CD4-positive, alpha-beta T cell treated with Interleukin-10 for 1 hour (primary cell): ENCODE measurements at places on chromosomes 1 and 21.

DNA sequence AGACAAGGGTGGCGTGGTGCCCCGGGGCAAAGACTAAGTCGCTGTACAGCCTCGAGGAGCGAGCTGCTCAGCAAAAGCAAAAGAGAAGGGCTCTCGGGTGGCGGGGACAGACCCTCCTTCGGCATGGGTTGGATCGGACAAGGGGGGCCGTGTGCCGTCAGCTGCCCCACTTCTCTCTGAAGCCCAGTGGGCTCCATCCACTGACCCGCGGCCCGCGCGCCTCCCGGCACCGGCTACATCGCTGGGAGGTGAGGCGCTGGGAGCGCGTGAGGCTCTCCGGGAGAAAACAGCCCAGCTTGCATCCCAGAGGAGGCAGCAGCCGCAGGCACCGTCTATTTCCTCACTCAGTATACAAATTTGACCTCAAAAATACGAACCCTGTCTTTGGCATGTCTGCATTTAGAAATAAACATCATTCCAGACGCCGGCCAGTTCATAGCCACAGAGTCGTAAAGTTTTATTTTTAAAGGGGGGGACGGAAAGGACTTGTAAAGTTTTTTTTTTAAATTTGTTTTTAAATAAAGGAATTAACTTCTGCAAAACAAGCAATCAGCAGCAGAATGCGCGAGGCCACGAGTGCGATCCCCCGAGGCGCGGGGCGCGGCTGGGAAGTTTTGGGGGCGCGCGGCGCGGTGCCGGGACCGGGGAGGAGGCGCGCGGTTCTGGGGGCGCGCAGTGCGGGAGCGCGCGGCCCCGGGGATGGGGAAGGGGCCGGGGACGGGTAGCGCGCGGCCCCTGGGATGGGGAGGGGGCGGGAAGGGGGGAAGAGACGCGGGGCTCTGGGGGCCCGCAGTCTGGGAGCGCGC lies 689 bp upstream of the GPR137B start:
- no peak for DNase-seq

GRCh38 chr1:221030990-221031389 lies 151.7 kb downstream of the HLX start:
- DNase-seq: no peak

GRCh38 chr1:241276391-241276790 lies 80.6 kb downstream of the RGS7 start:
- DNase-seq: no peak

GRCh38 chr1:34904236-34905097 lies 25.0 kb downstream of the DLGAP3 start:
- no peak for DNase-seq

DNA sequence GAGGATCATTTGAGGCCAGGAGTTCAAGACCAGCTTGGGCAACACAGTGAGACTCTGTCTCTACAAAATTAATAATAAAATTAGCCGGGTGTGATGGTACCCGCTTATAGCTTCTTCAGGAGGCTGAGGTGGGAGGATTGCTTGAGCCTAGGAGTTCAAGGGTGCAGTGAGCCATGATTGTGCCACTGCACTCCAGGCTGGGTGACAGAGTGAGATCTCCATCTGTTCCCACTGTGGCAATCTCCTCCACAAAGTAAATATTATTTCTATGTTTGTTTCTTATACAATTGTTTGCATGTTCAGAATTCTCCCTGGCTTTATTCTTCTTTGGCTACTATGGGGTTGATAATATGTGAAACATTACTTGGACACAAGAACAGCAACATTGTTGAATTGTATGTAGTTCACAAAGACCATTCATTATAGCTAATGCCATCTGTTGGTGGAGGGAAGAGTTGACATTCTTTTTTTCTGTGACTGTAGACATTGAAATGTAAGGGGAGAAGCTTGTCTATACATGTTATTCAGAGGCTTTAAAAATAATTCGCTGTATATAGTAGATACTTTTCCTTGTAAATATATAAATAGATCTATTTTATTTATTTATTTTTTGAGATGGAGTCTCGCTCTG lies 47.8 kb upstream of the SRSF10 start:
- peak; percentile 36 for DNase-seq

GRCh38 chr1:39087435-39087834 lies 61.3 kb downstream of the NDUFS5 start:
- no peak for DNase-seq

- DNase-seq: no peak
Measured at GRCh38 chr1:66313429-66313828, 220.5 kb upstream of the SGIP1 start.

DNA sequence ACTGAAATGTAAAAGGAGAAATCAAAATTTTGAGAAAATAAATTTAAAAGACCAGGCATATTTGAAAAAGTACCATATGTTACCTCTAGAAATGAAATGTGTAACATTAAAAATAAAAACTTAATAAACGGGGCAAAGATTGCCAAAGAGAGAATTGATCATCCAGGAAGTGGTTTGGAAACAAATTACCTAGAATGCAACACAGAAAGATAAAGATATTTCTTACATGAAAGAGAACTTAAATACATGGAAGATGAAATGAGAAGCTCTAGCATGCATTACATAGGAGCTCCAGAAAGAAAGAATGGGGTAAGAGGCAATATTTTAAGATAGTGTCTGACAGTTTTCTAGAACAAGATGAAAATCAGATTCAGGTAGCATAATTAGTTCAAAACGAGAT lies 235.9 kb upstream of the IRF2BP2 start:
- no peak for DNase-seq

DNA sequence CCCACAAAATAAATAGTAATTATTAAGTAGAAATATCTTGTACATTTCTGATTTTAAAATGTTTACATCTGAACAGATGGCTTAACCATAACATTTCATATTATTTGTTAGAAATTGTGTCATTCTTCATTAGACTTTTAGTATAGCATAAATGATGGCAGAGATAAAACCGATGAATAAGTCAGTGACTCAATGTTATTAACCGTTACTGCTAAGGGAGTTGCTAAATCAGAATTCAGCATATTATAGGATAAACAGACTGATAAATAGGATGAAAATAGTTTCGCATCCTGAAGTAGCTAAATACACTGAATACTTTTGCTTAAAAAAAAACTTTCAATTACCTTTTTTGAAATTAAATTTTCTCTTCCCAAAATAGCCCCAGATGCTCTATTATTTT lies 610.6 kb upstream of the ZP4 start:
- no peak for DNase-seq

DNA sequence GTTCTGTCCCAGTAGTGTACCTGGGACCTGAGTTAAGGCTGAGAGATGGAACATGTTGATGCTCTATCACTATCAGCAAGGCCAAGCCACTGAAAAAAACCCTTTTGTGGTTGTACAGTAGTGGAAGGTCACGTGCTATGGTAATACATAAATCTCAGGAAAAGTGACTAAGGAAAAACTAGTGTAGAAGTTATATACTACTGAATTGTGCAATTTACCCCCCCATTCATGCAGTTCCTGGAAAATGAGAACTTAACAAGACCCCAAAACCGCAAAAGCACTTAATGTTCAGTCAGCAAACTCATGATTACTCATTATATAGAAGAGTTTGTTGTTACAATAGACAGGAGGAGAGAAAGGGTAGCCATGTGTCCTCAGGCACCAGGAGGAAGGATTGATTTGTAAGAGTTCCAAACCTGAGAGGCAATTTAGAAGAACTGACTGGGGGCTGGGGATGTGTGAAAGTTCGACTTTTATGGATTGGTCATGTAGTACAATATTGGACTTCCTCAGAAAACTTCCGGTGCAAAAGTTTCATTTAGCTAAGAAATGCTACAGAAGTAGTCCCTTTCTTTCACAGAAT lies 91.6 kb downstream of the RGL1 start:
- DNase-seq: no peak

DNA sequence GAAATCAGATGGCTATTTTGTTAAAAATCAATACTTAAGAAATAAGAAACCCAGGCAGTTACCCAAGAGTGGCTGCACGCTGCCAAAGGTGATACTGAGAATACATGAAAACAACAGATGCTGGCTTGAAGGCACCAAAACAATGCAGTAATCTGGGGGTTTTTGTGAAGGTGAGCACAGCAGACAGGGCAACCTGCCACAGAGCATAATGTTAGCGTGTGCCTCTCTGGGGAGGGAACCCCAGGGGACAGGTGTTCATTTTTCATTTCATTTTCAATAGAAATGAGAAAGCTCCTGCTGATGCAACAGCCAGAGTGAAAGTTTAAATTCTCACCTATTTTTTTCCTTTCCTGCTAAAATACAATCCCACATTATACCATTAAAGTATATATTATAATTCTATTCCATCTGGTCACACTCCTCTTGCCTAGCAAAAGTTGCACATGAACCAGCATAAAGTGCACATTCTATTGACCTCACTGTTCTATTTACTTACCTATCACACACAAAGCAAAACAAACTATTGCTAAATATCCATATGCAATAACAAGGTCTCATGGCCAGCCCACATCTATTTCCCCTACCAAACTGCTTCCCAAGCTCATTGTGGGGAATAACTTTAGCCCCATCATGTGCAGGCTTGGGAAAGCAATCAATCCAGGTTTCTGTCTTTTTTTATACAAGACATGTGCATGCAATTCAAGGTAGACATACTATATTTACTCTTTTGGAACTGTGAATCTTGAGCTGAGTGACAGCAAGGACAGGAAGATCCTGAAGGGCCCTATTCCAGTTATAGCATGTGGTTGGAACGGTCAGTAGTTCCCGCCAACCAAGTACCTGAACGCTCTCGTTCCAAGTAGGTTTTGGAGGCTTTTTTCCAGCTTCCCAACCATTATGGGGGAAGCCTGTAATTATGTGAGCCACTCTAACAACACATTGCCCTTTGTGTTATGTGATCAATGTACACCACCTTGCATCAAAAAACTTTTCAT lies 173.6 kb downstream of the RERE start:
- DNase-seq: no peak

GRCh38 chr1:5979536-5980313 lies 12.5 kb downstream of the NPHP4 start:
- no peak for DNase-seq

DNA sequence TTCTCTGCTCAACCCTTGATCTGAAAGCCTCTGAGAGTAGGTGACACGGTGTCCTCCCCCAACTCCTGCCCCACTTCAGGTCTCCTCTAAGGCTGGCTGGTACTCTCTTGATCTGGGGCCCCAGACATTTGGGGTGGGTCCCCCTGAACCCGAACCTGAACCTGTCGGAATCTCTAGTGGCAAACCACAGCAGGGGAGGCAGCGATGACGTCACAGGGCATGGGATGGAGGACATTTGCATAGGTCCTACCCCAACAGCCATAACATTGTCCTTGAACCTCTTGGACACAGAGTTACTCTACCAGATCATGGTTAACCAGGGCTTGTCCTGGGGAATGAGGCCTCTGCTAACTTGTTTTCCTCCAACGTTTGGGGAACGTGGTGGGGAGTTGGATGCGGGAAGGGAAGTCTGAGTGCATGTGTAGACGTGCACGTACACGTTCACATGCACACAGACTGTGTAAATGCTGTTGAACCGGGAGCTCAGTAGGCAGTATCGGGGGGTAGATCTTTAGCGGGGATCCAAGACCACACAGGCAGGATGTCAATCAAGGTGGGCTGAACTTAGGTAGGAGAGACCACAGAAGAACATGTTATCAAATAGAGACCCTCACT lies 32.4 kb downstream of the CITED4 start:
- DNase-seq: no peak

GRCh38 chr1:114979278-114979891 lies 50.2 kb upstream of the TSHB start:
- peak; percentile 76 for DNase-seq

- no peak for DNase-seq
Measured at GRCh38 chr1:207088161-207088560, 499 bp upstream of the C4BPB start.

DNA sequence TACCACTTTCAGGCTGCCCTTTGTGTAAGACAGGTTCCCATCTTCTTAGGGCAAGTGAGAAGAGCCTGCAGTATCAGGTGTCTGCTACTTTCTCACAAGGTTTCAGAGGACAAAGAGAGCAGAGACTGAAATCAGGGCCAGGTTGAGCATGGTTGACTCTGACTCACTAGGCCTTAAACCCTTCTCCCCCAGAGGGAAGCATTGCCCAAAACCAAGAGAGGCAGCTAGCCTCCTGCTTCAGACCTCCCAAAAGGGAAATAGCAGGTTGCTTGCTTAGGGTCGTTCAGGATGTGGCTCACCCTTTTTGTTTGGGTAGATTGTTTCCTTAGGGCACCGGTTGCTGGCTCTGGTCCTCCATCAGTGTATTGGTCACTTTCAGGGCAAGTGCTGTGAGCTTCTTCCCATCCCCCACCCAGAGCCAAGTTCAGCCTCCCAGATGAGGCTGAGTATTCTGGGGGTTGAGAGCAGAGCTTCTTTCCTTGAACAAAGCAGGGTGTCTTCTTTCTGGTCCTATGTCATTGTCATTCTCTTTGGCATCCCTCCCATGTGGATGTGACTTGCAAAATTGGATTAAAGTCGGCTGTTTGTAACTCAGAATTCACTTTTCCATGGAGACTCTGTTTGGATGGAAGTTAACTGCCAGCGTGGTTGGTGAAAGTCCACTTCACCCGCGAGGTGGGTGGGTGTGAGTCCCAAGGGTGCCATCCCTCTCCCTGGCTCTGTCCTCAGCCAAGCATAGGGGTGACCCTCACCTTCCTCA lies 55.5 kb upstream of the GALNT2 start:
- no peak for DNase-seq

GRCh38 chr1:90359994-90360393 lies 357.1 kb downstream of the BARHL2 start:
- no peak for DNase-seq

- no peak for DNase-seq
Measured at GRCh38 chr1:96641282-96641681, 80.3 kb upstream of the PTBP2 start.

DNA sequence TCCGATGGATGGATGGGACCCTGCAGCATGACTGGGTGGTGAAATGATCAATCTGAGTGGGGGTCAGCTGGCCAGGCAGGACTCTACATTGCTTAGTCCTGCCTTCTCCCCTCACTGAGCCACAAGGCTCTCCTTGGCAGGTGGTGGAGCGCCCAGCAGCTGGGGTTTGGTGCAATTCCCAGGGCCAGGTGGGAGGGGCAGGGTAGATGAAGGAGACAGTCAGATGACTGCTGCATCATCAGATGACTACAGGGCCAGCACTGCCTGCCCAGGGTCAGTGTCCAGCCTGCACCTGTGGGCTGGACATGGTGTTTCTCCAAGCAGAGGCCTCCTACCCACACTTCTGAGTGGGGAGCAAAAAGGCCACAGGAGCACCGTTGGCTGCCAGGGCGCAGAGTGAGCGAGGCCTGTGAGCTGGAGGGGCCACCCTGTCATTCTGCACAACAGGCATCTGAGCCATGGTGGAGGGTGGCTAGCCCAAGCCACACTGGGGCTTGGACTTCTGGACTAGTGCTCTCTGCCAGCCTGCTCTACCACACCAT lies 103.9 kb upstream of the EDN2 start:
- no peak for DNase-seq

DNA sequence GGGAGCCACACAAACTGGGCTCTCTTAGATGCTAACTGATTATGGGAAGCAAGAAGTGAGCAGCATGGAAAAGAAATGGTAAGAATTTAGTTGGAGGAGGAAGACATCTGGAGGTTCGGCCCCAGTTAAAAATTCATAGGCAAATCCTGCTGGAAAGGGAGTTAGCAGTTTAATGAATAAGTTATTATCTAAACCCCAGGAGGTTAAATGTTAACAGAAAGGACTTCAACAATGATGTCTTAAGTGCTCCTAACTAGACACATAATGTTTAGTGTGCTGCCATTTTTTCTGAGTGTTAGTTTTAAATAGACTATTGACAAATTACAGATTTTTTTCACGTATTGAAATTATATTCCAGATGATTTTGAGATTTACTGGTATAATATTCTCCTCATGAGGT lies 1265.3 kb upstream of the ADGRL2 start:
- no peak for DNase-seq
